Cortex of kidney (tissue), 1 donor: ENCODE measurements at places on chromosomes 16 and 17.

- no peak for DNase-seq
Measured at GRCh38 chr17:62597920-62598319, 29.6 kb upstream of the MRC2 start.

DNA sequence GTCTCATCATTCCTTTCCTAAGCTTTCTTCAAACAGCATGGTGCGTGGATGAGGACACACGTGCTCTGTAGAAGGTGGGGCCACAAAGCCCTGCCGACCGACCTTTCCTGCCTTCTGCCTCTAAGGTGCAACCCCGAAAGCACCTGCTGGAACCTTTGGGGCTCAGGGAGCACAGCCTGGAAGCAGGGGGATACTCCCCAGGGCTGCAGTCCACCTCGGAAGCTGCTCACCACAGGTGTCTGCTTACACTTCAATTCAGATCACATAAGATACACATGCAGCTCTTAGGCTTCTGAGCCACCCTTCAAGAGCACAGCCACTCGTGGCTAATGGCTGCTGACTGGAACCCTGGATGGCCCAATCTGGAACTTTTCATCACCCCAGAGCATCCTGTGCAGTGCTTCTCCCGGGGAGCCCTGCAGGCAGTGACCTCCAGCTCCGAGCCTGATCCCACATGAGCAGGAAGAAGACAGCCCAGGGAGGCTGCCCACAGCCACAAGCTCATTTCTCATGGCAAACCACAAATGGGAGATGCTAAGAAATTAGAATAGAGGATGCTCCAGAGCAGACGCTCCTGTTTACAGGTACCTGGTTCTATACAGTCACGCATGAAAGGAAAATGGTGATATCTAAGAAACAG, 162.3 kb upstream of the FOXF1 start:
- DNase-seq: no peak

DNA sequence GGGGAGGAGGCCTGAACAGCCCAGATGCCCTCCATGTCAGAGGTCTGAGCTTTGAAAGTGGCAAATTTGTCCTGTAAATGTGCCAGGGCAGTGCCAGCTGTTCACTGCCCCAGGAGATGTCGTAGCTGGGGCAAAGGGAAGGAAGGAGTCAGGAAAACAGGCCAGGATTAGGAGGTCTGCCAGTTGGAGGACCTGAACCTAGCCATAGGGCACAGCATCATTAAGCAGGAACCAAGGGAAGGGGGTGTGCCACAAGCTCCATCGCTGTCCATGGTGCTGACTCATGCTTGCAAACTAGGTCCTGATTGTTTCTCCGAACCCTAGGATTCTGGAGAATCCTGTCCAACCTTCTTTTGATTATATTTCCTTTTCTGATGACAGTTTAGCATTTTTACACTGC, 124.2 kb downstream of the TMEM132E start:
- no peak for DNase-seq

- DNase-seq: no peak
Measured at GRCh38 chr16:81280393-81280792, 34.4 kb upstream of the GAN start.

GRCh38 chr17:41906465-41907184, 12.1 kb downstream of the ACLY start:
- DNase-seq: no peak

- DNase-seq: no peak
Measured at GRCh38 chr16:23434380-23434779, 18.6 kb downstream of the COG7 start.

GRCh38 chr17:46982577-46982976, 3.5 kb upstream of the RPRML start:
- DNase-seq: no peak

GRCh38 chr17:79454826-79455225, 156.0 kb downstream of the RBFOX3 start:
- no peak for DNase-seq

DNA sequence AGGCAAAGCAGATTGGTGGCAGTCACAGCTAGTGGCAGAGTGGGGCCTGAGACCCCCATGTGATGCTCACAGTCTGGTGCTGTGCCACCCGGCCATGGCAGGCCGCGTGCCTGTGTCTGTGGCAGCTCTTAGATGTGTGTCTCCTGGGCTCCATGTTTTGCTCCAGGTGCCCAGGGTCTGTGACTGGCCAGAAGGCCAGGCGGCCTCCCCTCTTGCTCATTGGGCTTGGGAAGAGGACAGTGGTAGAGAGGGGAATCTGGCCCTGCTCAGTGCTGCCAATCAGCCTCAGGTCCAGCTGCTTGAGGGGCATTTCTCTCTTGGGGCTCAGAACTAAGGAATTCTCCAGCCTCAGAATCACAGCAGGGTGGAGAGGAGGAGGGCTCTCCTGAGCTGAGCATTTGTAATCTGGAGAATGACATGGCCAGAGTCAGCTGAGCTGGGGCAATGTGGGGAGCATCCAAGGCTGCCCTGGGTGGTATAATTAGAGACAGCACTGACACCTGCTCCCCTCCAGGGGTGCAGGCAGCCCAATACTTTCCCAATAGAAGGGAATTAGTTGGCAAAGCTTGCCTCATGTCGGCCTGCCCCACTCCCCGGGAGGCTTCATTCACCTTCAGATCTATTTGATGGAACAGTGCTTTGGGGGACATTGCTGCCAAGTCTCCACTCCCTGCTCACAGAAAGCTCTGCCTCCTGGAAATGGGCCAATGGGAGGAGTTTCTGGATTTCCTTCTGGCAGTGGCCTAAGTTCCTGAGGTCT, 2.7 kb upstream of the LASP1NB start:
- no peak for DNase-seq

DNA sequence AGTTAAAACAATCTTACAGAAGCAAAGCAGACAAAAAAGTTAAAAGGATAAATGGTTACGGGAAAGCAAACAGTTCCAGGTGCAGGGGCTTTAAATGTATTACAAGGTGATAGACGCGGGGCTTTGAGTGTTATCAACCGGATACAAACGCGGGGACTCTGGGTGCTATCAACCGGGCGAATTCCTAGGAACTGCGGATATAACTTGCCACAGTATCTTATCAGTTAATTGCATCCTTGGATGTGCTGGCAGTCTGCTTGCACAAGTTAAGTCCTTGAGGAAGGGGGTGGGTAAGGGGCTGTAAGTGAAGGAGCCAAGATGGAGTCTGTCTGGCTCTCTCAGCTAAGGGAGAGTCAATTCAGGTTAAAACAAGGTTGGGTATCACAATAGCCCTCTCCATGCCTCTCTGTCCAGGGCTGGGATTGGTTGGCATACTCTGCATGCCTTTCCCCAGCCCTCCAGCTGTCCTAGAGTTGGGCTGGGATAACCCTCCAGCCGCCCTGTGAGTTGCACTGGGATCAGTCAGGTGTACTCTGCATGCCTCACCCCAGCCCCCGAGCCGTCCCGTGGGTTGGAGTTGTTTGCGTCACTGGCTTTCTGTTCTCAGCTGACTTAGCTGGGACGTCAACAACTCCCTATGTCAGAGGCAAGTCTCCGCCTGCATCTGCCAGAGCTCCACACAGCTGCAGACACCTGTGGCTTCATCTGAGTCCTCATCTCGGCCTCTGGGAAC, 40.9 kb downstream of the TMEM235 start:
- DNase-seq: no peak

GRCh38 chr16:81956213-81956948, 54.9 kb downstream of the SDR42E1 start:
- no peak for DNase-seq

- DNase-seq: no peak
Measured at GRCh38 chr16:87218281-87219055, 98.7 kb downstream of the C16orf95 start.

DNA sequence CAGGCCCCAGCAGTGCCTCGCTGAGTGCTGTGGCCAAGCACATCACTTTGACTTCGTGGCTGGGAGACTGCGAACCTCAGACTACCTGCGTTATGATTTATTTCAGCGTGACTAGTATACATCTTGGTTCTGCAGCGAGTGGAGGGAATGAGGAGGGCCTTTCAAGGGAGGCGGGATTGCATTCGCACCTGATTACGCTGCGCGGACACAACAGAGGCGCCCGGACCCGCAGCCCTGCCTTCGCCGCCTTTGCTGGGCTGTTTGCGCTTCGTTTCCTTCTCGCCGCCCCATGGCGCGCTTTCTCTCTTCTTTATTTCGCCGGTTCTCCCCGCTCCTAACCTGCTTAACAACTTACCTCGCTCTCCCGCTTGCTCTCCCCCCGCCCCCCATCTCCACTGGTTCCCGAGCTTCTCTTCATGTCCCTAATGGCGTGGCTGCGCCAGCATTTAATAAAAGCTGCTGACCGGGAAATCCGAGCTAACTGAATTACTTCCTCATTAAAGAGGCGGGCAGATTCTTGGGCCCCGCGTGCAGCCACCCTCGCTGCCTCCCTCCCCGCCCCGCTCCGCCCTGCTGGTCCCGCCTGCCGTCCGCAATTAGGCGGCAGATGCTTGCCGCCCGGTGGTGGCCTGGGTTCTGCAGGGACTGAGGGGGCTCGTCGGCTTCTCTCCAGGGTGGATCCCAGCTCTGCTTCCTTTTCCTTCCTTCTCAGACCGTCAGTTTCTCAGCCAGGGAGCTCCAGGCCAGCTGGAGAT, 257.6 kb upstream of the SDK2 start:
- DNase-seq: no peak

DNA sequence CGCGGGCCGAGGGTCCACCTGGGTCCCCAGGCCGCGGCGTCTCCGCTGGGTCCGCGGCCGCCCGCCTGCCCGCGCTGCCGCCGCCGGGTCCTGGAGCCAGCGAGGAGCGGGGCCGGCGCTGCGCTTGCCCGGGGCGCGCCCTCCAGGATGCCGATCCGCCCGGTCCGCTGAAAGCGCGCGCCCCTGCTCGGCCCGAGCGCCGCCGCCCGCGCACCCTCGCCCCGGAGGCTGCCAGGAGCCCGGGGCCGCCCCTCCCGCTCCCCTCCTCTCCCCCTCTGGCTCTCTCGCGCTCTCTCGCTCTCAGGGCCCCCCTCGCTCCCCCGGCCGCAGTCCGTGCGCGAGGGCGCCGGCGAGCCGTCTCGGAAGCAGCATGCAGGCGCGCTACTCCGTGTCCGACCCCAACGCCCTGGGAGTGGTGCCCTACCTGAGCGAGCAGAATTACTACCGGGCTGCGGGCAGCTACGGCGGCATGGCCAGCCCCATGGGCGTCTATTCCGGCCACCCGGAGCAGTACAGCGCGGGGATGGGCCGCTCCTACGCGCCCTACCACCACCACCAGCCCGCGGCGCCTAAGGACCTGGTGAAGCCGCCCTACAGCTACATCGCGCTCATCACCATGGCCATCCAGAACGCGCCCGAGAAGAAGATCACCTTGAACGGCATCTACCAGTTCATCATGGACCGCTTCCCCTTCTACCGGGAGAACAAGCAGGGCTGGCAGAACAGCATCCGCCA, 504 bp downstream of the FOXC2 start:
- no peak for DNase-seq

DNA sequence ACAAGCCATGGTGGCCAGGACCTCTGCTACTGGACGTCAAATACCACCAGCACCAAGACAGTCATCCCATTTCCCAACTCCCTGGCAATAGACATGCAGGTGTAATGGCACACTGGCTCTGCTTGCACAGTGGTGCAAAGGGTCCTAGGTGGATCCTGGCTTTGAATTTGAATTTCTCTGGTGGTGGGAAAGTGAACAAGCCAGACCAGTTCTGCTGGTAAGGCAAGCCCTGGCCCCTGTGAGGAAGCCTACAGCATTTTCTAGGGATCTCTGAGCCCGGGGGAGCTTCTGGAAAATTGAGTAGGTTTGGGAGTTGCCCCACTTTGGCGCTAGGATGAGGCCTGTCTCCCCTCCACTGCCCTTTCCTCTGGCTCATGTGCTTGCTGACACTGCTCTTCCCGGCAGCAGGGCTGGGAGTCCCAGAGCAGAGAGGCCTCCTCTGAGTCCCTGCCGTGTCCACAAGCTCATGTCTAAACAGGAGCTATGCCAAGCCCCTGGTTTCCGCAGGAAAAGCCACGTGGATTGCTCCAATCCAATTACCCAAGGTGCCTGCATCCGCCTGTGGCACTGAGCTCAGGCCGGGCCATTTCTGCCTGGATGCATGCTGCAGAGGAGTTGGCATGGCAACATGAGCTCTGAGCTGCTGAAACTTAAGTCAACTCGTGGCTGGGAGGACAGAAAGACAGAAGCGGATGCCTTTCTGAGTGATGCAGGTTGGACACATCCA, 67.0 kb downstream of the PRMT7 start:
- DNase-seq: no peak

GRCh38 chr17:43892647-43892952, 14.7 kb downstream of the MPP2 start:
- no peak for DNase-seq

GRCh38 chr16:67162506-67163163, 1.9 kb upstream of the HSF4 start:
- DNase-seq: no peak
